ENCODE measurements at places on chromosomes 12 and 14.
A peak's percentile ranks its signal among the peaks of the same experiment; 100 is the strongest.

DNA sequence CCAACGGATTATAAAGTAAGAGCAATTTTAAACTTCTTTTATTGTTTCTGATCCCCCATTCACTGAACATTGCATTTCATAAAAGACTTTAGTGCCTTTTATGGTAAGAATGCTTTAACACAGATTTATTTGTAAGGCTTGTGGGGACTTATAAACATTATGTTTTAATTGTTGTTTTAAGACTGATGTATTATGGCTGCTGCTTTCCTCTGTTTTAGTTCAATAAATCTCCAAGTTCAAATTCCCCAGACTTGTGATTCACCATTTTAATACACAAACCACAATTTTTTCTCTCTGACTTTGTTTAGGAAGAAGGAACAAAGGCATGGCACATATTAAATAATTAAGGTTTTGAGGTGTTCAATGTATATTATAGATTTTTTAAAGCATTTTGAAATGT lies 753.3 kb downstream of the SLC6A15 start:
- DNase-seq, result no peak

GRCh38 chr14:105368426-105368825 lies 29.9 kb upstream of the TEX22 start:
- no peak for DNase-seq

GRCh38 chr14:20630340-20631022 lies 11.0 kb downstream of the OR6S1 start:
- DNase-seq, result no peak

- no peak for DNase-seq
These were observed 38.0 kb downstream of the SLC2A14 start for GRCh38 chr12:7834701-7835100.

- no peak for DNase-seq
These were observed 75.3 kb downstream of the PPP1R12A start for GRCh38 chr12:79859646-79860045.

GRCh38 chr12:43370263-43370662 lies 181.7 kb downstream of the ADAMTS20 start:
- DNase-seq, result no peak

DNA sequence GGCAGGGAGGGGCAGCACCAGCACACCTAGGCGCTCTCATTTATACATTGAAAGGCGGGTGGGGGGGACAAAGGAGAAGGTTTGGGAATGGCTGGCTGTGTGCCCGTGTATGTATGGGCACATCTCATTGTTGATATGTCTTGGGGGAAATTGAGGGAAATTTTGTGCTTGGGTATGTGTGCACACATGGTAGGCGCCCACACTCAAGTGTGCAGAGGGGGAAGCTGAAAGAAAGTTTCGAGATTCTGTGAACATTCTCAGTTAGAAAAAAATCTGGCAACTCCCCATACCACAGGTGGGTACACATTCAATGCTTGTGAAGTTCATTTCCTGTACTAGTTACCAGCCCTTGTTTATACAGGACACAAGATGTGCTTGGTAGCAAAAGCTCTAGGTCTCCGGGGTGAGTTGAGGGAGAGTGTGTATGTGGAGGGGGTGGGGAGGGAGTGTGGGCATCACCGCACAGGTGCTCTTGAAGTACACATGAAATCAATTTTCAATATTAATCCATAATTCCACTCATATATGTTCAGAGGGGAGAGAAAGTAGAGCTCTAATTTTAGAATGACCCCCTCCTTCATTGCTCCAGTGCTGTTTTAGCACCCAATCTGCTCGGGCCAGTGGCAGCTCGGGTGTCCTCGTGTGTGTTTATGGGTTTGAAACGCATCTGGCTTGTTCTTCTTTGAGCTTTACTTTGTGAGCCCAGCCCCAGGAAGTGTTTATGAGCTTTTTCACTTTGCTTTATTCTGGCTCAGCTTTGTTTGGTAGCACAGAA lies 286.0 kb downstream of the ZFP36L1 start:
- no peak for DNase-seq

DNA sequence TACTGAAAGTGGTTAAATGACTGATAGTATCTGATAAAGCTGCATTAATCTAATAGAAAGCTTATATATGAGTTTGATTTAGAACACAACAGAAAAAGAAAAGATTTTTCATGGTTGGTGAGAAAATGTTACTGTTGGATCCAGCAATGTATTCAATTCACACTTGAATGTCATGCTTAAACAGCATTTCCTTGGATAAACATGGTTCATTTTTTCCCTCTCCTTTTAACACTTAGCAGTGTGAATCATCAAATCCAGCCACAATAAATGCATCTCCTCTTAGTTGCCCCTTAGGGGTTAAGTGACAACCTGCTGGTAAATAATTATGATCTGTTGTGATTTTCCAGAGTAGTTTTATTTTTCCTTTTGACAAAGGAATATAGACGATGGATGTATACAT lies 74.9 kb upstream of the GRIP1 start:
- DNase-seq, result no peak

DNA sequence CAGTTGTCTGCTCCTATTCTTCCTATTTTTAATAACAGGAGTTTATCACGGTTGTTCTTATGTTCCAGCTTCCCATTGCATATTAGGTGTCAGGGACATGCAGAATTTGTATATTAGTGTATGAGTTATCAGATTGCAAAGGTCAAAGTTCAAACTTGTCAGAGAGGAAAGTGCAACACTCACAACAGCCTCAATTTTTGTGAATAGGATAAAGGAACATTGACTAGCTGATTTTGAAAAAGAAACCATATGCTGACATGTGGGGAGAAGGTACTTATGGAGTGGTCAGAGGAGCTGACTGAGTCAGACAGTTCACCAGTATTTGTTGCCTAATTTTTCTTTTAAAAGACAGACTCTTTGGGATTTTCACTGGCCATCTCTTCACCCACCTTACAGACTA lies 222.1 kb downstream of the C12orf50 start:
- DNase-seq, result no peak

GRCh38 chr14:54490445-54491175 lies 1.8 kb upstream of the GMFB start:
- DNase-seq, result no peak

GRCh38 chr12:124685689-124686369 lies 118.4 kb upstream of the NCOR2 start:
- peak; percentile 26 for DNase-seq

DNA sequence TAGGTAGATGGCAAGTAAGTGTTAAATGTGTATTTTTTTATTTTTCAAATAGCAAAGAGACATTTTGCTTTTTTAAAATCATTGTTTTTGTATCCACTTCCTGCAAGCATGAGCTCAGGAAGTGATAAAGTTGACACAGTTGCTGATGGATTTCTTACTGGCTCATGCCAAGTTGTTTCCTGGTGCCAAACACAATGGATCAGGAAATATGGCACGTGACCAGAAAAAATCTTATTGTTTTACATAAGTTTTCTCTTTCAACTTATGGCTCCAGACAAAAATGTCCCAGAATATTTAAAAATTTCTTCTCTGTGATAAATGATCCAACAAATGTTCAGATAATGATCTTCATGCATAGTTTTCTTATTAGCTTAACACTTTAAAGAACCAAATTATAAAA lies 1279.1 kb upstream of the FLRT2 start:
- DNase-seq, result no peak

DNA sequence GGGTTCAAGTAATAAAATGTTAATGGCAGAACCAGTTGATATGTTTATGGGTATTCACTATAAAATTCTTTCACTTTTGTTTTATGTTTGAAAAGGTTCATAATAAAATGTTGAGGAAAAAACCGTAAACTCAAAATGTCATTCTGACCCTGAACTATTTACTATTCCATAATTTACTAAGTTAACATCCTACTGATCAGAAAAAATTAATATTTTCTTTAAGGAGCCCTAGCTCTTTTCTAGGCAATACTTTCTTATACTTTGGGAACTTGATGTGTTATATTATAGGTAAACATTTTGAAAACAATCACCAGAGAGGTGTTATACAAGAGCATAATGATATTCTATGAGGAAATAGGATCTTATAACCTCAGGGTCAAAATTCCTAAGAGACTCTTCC lies 334.6 kb downstream of the ZFP36L1 start:
- DNase-seq, result no peak

DNA sequence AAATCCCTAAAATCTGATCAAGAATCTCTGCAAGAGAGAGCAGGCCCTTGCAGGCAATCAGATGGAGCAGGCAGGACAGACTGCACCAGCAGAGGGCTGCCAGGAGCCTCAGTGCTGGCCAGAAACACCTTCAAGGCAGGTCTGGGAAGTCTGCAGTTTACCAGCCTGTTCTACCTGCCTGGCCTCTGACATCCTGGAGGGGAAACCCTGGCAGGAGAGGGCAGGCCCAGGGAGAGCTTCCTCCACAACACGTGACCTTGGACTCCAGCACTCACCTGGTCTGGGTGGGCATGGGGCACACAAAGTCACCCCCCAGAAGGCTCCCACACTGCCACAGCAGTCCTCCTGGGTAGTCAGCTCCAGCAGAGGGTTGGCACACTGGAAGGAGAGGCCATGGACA lies 56.0 kb downstream of the ISCA2 start:
- no peak for DNase-seq

DNA sequence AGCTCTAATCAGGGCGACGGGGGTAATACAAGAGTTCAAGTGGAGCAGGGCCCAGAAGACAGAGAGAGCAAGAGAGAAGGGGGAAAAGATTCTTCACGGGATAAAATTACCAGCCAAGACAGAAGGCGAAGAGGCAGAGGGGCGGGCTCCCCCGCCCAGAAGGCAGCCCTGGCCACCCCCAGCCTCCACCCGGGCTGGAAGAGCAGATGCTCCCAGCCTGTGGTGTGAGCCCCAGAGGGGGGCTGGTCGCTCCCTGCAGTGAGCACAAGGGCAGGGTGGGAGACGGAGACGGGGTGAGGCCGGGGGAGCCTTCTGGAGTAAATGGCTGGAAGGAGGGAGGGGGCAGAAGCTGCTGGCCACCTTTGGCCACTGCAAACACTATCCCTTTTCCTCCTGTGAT lies 1035.6 kb downstream of the VRK1 start:
- no peak for DNase-seq

GRCh38 chr12:19462406-19462805 lies 23.1 kb downstream of the AEBP2 start:
- no peak for DNase-seq

DNA sequence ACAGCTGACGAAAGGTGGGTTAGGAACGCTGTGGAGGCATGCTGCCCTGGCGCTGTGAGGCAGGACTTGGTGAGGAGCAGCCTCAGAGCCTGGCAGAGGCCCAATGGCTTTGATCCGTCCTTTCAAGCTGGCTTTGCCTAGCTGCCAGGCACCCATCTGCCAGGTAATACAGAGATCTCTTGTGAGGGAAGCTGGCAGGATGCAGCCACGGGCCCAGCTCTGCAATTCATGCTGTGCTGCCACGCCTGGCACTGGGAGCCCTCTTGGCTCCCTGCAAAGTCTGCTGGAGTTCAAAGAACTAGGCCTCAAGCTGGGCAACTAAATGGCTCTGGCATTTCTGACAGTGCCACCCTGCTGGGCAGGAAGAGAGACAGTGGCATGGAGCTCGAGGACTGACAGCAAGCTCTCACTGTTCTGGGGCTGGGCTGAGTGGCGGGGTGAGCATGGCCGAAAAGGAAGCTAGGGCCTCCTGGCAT lies 18.7 kb downstream of the IQSEC3 start:
- DNase-seq, result no peak

- DNase-seq, result no peak
These were observed 32.6 kb downstream of the EGLN3 start for GRCh38 chr14:33918256-33918655.

- no peak for DNase-seq
These were observed 477.5 kb upstream of the RGS6 start for GRCh38 chr14:71454513-71455332.

DNA sequence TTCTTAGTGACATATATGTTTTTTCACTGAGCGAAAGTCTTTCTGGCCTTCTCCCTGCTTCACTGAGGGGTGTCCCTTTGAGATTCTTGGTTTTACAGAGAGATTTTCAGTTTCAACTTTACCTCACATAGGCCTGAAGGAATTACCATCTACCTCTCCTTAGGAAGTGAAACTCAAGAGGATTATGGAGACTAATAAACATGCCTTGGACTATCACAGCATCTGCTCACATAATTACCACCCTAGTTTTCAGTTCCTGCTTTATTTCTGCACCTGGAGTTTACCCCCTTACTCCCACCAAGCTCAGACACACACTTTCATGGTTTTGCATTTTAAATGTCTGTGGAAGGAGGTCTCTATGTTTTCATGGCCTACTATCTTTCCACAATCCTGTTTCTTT lies 118.3 kb upstream of the SCAF11 start:
- DNase-seq, result no peak

- DNase-seq, result no peak
These were observed 335.6 kb downstream of the SYT1 start for GRCh38 chr12:79200176-79200575.

DNA sequence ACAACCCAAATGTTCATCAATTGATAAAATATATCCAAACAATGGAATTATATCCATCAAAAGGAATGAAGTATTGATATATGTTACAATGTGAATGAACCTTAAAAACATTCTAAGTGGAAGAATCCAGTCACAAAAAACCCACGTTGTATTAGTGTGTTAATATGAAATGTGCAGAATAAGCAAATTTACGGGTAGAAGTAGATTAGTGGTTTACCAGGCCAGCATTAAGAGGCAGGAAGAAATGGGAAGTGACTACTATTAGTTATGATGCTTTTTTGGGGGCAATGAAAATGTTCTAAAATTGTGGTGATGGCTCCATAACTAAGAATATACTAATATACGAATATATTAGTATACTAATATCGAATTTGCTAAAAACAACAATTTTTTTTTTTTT lies 1.5 kb downstream of the COX16 start:
- no peak for DNase-seq

DNA sequence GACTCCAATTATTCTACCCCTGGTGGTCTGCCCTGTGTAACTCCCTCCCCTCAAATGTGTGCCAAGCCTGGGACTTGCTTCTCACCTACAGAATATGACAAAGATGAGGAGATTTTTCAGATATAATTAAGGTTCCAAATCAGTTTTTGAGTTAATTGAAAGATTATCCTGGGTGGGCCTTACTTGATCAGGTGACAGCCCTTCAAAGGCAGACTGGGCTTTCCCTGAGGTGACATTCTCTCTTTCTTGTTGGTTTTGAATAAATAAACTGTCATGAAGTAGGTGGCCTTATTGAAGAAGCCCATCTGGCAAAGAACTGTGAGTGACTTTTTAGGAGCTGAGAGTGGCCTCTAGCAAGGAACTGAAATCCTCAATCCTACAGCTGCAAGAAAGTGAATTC lies 106.0 kb downstream of the BRMS1L start:
- DNase-seq, result no peak

GRCh38 chr12:47004634-47005033 lies 74.8 kb upstream of the PCED1B start:
- no peak for DNase-seq

GRCh38 chr14:77053046-77053841 lies 24.7 kb upstream of the IRF2BPL start:
- peak; percentile 74 for DNase-seq

- DNase-seq, result no peak
These were observed 304.4 kb upstream of the RTL1 start for GRCh38 chr14:101207897-101208296.

Measured in NCI-H526 treated with DMSO at 0.1 percent for 48 hours (cell line).